ENCODE measurements at places on chromosomes 1 and 21.

GRCh38 chr1:207828485-207829158 is 76.8 kb downstream of the CD46 start:
- peak; percentile 89 for DNase-seq

DNA sequence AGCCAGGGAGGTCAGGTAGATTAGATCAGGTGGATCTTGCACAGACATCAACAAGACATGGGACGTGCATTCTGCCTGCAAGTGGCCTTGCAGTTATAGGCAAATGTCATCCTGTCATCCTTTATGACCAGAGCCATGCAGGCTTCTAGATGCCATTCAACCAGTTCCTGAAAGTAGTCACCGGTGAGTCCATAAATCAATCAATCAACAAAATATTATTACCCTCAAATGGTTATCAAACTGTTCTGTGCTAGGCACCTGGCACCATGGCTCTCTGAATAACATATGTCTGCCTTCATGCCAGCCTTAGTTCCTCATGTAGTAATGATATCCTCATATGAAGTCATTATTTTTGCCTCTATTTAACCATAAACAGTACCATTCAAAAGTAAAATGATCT is 146.9 kb downstream of the TOMM20 start:
- no peak for DNase-seq

DNA sequence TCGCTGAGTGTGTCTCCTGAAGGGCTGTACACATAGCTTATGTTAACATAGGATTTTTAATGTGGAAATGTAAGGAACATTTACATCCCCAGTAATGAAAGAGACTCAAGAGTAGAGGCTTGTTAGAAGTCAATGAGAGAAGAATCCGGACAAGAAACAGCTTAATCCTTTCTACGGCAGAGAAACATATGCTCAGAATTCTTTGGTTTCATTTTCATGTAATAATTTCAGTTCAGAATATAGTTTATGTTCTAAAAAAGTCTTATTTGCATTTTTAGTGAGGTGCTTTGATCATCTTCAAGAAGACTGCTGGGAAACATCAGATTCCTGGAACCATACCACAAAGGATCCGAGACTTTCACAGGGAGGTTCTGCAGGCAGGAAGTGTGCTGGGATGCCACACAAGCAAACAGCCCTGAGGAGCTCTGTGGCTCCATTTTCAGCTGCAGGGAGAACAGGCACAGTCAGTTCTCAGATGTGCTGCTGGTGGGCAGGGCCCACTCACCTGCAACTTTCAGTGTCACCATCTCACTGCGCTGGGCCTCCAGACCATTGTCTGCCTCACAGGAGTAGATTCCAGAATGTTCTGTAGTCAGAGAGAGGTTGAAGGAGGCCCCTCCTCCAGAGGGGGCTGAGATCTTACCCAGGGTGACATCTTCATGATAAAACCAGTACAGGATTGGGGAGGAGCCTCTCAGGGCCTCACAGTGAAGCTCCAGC is 28.4 kb downstream of the FCRL5 start:
- DNase-seq, result no peak

DNA sequence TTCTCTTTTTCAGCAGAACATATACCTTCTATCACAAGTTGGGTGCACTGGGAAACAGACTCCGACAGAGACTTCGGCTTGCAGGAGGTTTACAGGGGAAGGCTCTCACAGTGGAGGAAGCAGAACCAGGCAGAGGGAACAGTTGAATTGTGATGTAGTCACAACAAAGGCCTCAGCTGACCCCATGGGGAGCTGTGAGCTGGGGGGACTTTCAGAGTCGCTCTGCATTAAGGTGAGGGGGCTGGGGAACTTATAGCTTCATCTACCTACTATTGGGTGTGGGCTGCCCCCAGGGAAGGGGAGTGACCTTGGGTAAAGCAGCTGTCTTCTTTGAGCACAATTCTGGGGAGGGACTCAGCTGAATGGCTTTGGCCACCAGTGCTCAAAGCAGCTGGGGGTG is 94.9 kb upstream of the POU3F1 start:
- no peak for DNase-seq

- no peak for DNase-seq
Measured at GRCh38 chr1:224226849-224227502, 43.9 kb downstream of the DEGS1 start.

GRCh38 chr1:198657550-198658064 is 18.8 kb downstream of the PTPRC start:
- peak; percentile 81 for DNase-seq

- DNase-seq, result no peak
Measured at GRCh38 chr1:172054172-172054571, 212.9 kb downstream of the DNM3 start.

- DNase-seq, result no peak
Measured at GRCh38 chr1:27567971-27568299, 36.0 kb downstream of the AHDC1 start.

DNA sequence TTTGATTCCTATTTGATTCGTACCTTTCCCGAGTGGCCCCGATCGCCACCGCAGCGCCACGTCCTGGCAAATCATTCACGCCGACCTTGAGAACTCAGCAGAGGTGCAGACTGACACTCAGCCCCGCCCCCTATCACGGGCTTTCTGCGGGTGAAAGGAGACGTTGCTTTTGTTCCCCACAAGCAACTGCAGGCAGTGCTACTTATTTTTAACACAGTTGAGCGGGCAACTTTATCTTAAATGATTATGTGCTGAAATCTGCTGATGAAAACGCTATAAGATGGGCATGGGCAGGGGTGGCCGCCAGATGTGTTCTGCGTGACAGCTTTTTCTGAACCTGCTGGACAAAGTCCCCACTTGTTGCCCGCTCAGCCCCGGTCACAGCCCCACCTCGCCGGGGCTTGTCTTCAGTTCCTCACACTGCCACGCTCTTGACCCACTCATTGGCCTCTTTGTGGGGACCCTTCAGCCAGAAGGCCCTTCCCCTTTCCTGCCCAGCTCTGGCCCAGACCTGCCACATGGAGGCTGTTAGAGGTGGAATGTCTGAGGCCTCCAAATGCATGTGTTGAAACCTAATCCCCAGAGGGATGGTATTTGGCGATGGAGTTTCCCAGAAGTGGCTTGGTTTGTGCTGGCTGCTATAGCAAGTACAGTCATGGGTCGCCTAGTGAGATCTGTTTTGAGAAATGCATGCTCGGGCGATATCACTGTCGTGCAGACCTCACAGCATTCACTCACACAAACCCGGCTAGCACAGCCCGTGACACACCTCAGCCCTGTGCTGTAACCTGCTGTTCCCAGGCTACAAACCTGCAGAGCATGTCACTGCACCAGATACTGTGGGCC is 15.7 kb upstream of the PDXK start:
- DNase-seq, result peak; percentile 17

DNA sequence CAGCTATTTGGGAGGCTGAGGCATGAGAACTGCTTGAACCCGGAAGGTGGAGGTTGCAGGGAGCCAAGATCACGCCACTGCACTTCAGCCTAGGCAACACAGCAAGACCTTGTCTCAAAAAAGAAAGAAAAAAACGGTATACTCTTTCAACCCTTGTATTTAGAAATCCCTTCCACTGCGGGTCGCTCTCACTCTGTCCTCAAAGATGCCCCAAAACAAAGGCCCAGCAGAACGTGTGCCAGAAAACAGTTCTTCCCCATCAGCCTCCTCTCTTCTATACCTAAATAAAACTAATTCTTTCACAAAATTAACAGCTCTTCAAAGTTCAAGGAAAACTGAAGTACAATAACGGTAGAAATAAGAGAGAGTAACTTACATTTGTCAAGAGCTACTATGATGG is 13.2 kb downstream of the SETD4 start:
- no peak for DNase-seq

- no peak for DNase-seq
Measured at GRCh38 chr1:245264226-245264625, 109.4 kb downstream of the KIF26B start.

GRCh38 chr1:18198260-18198659 is 90.7 kb downstream of the IGSF21 start:
- DNase-seq, result no peak

- peak; percentile 61 for DNase-seq
Measured at GRCh38 chr1:156750191-156750672, 1.2 kb downstream of the HDGF start.

GRCh38 chr1:115129071-115129640 is 39.9 kb upstream of the TSPAN2 start:
- no peak for DNase-seq

GRCh38 chr1:107057197-107058133 is 991 bp downstream of the PRMT6 start:
- DNase-seq, result peak; percentile 71

DNA sequence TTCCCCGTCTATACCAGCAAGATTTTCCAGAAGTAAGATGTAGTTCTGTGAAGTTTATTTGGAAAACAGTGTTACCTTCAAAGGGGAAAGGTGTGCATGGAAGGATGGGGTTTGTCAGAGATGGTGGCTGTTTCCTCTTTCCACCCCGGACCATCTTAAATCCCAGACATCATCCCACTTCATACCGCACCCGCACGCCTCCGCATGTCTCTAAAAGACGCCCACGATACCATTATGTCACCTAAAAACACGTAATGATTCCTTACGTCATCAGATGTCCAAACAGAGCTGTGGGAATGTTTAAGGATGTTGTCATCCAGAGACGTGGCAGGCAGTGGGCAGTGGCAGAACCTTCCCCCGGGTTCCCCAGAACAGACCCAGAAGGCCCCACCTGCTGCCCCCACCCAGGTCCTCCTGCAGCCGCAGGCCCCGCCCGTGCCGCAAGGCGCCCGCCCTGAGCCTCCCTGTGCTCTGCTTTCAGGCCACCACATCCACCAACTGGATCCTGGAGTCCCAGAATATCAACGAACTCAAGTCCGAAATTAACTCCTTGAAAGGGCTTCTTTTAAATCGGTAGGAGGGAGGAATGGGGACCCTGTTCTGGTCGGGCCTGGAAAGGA is 152.2 kb downstream of the PEX14 start:
- no peak for DNase-seq

GRCh38 chr1:48817505-48818114 is 40.9 kb upstream of the BEND5 start:
- DNase-seq, result peak; percentile 10

DNA sequence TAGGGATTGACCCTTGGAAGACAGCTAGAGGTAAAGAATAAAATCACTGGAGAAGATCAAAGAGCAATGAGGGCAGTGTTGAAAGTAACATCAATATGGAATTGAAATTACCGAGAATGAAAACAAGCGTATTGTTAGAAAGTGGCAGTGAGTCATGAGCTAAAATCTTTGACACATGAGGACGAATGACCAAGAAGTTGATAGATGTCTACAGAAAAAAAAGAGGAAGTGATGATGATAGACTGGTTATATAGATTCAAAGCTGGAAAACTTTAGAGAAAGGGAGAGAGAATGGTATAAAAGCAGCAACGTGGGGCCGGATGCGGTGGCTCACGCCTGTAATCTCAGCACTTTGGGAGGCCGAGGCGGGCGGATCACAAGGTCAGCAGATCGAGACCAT is 12.5 kb upstream of the DNM3 start:
- no peak for DNase-seq

GRCh38 chr1:151968058-151968457 is 25.6 kb downstream of the S100A10 start:
- DNase-seq, result peak; percentile 73

DNA sequence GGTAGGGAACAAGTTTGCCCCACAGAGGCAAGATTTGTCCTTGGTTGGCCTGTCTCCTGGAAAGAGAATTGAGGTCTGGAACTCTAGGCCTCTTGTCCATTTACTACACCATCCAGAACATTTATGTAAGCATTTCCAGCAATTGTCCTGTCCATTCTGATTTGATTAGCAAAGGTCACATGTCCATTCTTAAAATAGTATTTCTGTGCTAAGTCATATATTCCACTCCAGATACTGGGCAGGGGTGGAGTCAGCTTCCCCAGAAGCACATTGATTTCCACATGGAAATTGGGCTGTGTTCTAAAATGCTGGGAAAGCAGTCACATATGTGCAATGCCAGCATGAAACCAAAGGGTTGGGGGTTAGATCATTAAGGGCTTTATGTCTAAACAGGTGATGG is 21.5 kb upstream of the FMN2 start:
- DNase-seq, result no peak

GRCh38 chr1:156644640-156645039 is 2.7 kb downstream of the BCAN start:
- DNase-seq, result no peak

DNA sequence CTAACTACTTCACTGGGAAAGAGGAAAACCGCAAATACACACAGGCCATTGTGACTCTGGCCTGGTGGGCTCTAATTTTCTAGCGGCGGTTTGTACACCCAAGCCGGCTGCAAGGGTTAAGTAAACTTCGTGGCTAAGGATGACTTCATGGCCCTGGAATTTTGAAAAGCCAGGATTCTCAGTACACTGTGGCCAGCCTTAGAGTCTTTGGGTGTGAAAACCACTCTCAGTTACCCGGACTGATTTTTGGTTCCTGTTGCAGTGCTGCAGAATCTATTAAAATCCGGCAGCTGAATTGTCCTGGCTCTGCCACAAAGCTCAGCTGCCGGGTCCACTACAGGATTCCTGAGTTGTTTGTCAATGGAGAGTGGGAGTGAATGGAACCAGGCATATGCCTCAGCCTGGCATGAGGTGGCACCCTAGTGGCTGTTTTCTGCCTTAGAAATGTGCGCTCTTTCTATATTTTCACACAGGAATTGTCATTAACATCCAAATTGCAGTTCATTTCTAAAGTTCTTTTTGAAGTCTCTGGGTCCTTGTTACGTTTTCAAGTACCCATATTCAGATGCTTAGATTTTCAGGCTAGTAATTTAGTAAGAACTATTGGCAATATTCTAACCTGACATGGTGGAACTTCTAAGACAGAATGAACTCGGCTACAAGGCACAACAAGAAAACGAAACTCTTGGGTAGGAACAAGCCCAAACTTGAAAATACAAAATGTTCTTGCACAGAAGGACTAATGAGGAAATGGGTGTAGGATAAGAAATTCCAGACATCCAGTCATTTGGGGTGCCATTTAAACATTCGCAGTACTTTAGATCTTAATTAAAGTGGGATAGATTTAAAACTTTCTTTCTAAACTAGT is 255.9 kb downstream of the NFIA start:
- DNase-seq, result peak; percentile 84

- DNase-seq, result no peak
Measured at GRCh38 chr1:55210990-55211801, 4.0 kb downstream of the USP24 start.

GRCh38 chr1:92961131-92961895 is at the start of gene DIPK1A:
TSS of gene DIPK1A (minus strand) at chr1:92961462. CDS start at chr1:92961429, 33 bp downstream.
- peak; percentile 81 for DNase-seq

GRCh38 chr1:29448456-29449235 is 212.3 kb downstream of the PTPRU start:
- no peak for DNase-seq

DNA sequence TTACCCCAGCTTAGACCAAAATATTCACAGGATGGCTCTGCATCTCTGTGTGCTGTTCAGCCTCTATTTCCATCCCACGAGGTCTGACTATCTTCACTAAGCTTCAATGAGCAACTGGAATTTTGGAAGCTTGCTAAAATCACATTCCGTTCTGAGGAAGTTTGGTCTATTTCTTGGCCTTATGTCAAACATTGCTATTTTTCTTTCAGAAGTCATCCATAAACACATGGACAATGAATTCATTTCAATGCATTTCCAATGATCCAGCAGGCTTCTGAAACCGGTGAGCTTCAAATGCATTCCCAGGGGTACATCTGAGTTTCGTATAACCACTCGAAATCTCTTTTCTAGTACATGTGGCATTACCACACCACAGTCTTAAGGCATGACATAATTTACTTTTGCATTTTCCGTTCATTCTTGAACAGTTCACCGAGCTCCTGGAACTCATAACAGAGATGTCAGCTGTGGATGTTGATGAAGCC is 294.1 kb upstream of the KAZN start:
- no peak for DNase-seq

- DNase-seq, result no peak
Measured at GRCh38 chr21:45941338-45941710, 40.2 kb upstream of the COL6A1 start.

Data from ELR (cell line).